ENCODE measurements at places on chromosomes 1 and 21.

GRCh38 chr1:19720973-19721372 is 56.3 kb downstream of the HTR6 start:
- DNase-seq: no peak

DNA sequence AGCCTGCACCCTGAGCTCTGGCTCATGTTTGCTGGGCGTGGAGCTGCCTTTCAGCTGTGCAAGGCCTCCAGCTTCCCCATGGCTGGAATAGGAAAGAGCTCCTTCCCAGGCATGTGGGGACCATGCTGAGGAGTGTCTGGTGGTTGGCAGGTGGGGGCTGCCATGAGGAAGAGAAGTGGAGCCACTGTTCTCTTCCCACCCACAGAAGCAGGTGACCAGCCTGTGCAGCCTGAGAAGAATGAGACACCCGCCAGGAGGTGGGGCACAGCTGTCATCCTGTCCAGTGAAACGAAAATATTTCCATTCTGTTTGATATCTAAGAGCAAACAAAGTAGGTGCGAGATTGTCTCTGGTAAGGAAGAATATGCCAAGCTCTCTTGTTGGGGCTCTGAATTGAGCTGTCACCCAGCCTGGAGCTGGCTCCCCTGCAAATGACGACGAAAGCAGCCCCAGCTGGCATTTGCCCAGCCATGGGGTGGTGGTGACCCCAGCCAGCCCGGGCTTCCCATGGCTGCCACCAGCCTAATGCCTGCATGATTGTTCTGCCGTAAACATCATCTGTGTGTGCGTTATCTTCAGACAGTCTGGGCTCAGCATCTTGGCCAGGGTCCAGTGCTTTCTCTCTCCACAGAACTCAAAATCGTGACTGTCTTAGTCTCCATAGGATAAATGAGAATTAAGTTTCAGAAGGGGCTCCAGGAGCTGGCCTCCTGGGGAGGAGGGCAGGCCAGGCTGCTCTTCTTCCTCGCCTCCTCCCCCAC is 429.8 kb upstream of the VAMP3 start:
- no peak for DNase-seq

DNA sequence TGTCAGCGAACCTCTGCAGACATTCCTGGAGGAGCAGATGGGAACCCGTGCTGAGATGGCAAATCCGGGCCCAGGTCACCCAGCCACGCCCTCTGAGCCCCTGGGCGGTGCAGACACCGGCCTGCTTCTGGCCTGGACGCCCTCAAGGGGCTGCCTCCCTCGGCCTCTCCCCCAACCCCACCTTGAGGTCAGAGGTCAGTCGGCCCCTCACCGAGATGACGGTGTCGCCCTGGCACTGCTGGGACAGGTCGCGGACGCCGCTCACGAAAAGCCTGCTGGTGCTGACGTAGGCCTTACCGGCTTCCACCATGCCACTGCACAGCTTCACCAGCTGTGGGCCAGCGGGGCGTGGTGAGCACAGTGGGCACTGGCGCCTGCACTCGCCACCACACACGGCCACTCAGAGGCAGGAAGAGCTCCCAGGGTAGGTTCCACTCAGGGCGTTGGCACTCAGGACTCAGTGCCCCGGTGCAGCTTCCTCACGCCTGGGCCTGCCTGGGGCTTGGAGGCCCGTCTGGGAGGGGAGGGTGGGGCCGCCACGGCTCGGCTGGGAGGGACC is 4.7 kb downstream of the ACAP3 start:
- no peak for DNase-seq

- no peak for DNase-seq
Observed at GRCh38 chr1:192065087-192065486, 93.2 kb upstream of the RGS18 start.

Data from H54 (cell line).